ENCODE measurements at places on chromosomes 5 and 9. TPM values are rescaled to one million over a fixed set of nuclear protein-coding genes. Genes with fewer than 3 reads are reported as not detected.
A peak's percentile ranks its signal among the peaks of the same experiment; 100 is the strongest.

- peak; percentile 35 for DNase-seq
Measured at GRCh38 chr9:98726735-98727134, 18.0 kb upstream of the GABBR2 start.

- DNase-seq: peak; percentile 94
Measured at GRCh38 chr5:14581106-14581890, at the start of gene OTULINL. Gene OTULINL (plus strand): TSS chr5:14581792. CDS start chr5:14581895, 103 bp downstream.

DNA sequence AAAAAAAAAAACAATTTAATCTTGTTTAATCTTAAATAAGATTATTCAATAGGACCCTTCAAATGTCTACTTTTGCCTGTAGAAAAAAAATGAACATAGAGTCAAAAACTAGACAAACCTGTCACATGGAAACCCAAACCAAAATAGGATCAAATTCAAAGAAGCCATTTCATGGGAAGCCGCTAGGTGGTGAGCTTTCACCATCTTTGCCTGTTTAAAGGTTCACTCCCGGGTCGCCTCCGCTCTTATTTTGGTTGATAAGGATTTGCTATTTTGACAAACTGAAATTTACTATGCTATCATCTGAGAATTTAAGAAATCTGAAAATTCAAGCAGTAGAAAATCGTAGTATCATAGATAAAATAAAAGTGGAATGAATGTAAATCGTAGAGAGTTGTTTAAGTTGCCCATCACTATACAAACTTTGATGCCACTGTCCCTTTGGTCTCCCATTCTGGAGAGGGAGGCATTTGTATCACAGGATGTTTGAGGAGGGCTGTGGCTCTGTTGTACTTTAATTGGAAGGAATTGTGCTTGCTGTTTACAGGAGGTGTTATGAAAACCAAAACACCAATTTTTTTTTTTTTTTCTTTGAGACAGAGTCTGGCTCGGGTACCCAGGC, 43.5 kb upstream of the DNAH5 start:
- DNase-seq: peak; percentile 79

- no peak for DNase-seq
Measured at GRCh38 chr5:135266975-135267374, 132.1 kb downstream of the MACROH2A1 start.

GRCh38 chr5:79689541-79690466, at the start of gene CMYA5:
Gene CMYA5 (plus strand): TSS chr5:79689836. CDS start chr5:79689908, 72 bp downstream.
- peak; percentile 80 for DNase-seq

- DNase-seq: peak; percentile 79
Measured at GRCh38 chr5:55691265-55692105, 20.6 kb downstream of the SLC38A9 start.

DNA sequence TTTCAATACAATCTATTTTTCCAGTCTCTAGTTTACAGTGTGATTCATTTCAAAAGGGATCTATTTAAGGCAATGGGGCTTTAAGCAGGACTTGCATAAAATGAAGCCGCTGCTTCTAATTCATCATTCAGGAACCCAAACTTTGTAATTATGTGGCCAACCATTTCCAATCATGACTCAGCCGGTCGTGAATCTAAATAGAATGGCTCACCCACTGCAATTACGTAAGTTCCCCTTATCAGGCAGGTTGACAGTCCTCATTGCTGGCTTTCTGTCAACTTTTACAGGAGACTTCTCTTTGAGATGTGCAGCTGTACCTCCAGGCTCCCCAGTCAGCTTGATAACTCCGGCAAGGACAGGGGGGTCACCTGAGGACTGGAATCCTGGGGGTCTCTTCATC, 152.8 kb upstream of the DAP start:
- DNase-seq: no peak

- no peak for DNase-seq
Measured at GRCh38 chr9:84349671-84350070, 9.1 kb upstream of the SLC28A3 start.

- peak; percentile 91 for DNase-seq
Measured at GRCh38 chr5:79133657-79134451, 22.2 kb downstream of the BHMT start.

- no peak for DNase-seq
Measured at GRCh38 chr5:120098426-120098825, 365.7 kb upstream of the PRR16 start.

DNA sequence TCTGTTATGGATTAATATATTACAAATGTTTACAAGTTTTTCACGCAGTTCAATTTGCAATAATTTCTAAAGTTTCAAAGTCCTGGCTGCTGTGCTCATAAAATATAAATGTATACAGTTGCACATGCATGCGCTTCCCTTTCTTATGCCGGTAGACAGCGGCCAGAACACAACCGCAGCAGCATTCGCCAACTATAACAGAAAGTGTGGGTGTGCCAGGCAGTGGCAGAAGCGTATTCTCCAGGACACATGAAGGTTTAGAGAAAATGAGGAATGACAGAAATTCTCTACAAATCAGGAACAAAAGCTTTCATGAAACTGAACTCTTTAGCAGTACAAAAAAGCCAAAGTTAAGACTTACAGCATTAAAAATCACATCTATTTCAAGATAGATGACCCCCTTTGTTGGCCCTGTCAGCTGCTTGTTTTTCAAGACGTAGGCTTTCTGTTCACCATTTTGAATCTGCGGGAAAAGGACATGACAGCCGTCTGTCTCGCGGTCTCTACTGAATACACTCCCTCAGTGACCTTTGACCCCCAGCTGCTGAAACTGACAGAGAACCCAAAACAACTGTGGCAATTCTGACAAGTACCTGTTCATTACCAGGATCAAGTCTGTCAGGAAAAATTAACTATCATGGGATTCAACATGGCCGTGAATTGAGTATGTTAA, 252.2 kb downstream of the SLF1 start:
- DNase-seq: no peak

GRCh38 chr5:41772785-41773442, 97.3 kb downstream of the OXCT1 start:
- no peak for DNase-seq

DNA sequence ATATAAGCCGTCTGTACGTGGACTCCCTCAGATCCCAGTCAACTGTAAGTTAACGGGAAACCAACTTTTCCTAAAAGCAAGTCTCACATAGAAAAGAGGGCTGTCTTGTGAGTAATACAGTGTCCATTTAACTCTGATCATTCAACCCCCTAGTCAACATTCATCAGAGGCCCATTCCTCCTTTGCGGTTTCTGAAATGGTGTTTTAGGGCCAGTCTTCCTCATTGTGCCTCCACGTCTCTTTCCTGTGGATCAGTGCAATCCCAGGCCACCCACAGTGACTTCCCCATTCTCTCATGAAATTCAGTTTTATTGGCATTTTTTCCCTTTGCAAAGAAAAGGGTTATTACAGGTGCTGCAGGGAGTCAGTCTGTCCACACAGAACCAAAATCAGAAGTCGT, 261.8 kb downstream of the NR3C1 start:
- DNase-seq: no peak

- no peak for DNase-seq
Measured at GRCh38 chr5:137791387-137791786, 37.2 kb upstream of the HNRNPA0 start.

GRCh38 chr5:7385681-7386080, 10.3 kb upstream of the ADCY2 start:
- no peak for DNase-seq

GRCh38 chr9:93575796-93576257, 557 bp upstream of the PHF2 start:
- DNase-seq: peak; percentile 57

DNA sequence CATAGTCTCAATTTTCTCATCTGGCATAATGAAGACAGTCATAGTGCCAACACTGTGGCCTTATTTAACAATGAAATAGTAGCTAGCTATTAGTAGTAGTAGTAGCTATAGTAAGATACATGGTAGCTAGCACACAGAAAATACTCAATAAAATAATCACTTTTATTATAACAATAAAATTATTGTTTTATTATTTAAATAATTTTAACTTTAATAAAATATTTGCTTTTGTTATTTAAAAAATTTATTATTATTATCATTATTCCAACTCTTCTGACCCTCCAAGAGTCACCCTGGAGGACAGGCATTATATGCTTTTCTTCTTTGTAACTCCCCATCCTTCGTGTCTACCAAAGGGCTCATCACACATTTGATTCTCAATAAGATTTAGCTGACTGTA, 252.1 kb downstream of the TRIM32 start:
- DNase-seq: no peak

DNA sequence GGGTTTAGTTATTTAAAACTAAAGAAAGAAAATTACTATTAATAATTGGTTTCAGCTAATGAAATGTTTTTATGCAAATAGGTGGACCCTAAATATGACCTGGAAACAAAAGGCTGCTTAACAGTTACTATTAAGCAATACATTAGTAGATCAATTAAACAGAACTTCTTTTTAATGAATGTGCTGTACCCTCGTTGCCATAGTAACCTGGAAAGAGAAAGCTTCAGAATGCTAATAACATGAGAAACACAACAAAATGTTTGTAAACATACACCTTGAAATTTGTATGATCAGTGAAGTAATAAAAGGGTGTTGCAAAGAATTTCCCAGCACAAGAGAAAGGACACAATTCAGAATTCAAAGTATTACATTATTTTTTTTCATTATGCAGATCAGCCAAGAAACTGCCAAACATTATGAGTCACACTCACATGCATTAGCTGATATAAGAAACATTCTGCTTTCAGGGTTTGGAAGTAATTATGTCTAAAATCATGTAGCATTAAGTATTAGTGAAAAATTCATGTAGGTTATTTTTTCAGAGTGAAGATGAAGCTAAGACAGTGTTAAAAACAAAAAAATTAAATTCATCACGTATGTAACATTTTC, 348.3 kb downstream of the ISL1 start:
- no peak for DNase-seq

DNA sequence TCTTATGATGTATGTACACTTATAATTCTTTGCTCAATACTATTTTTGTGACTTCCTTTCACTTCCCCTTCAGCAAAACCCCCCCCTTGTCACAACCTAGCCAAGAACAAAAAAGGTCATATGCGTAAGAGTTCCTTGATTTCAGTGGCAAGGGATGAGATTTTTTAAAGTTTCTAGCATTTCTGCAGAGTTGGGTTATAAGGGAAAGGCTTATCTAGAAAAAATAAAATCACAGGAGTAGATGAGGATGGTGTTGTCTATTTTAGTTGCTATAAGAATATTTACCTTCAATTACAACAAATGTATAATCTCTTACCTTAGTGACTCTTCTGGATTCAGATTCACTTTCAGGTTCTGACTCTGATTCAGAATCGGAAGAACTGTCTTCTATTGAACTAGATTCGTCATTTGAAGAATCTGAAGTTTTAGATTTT, 184.6 kb downstream of the AP3B1 start:
- DNase-seq: no peak

DNA sequence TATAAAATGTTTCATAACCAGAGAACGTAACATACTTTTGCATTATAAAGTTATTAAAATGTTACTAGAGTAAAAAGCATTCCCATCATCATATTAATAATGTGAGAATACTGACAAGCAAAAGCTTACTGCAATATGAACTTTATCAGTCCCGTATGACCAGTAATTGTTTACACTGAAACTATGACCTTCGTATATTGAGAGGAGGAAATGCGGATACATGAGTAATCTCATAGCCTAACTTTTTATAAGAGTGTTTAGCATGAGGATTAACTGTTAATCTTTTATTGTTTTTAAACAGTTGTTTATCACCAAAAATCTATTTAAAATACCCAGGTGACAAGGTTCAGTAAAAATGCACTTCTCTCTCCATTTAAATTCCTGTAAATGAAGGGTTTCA, 272.4 kb downstream of the SLF1 start:
- no peak for DNase-seq

DNA sequence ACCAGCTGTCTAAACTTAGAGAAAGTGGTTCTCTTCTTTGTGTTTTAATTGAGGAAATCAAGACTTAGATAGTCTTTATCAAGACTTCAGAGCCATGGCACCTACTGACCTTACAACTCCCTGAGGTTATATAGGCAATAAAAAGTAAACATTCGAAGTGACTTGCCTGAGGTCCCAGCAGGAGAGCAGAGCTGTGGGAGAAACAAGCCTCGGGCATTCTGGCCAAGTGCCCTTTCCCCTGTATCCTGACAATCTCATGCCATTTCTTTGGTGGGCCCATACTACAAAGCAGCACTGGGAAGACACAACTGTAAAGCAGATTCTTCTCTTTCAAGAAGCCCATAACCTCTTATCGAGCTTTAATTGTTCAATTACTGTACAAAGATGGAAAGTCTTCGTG, 23.1 kb downstream of the FREM1 start:
- DNase-seq: no peak

DNA sequence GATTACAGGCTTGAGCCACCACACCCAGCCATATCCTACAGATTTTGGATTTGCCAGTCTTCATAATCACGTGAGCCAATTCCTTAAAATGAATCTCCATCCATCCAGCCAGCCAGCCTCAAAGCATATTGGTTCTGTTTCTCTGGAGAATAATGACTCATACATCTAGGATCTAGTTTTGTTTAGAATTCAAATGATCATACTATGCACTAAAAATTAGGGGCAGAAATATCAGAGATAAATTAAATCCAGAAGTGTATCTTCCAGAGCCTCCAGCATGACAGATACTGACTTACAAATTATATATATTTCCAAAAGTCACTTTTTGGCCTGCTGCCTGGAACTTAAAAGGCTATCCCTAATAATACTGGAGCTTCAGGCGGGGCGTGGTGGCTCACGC, 119.1 kb upstream of the NR5A1 start:
- DNase-seq: no peak

GRCh38 chr5:109246841-109247592, 162.8 kb downstream of the PJA2 start:
- DNase-seq: no peak

DNA sequence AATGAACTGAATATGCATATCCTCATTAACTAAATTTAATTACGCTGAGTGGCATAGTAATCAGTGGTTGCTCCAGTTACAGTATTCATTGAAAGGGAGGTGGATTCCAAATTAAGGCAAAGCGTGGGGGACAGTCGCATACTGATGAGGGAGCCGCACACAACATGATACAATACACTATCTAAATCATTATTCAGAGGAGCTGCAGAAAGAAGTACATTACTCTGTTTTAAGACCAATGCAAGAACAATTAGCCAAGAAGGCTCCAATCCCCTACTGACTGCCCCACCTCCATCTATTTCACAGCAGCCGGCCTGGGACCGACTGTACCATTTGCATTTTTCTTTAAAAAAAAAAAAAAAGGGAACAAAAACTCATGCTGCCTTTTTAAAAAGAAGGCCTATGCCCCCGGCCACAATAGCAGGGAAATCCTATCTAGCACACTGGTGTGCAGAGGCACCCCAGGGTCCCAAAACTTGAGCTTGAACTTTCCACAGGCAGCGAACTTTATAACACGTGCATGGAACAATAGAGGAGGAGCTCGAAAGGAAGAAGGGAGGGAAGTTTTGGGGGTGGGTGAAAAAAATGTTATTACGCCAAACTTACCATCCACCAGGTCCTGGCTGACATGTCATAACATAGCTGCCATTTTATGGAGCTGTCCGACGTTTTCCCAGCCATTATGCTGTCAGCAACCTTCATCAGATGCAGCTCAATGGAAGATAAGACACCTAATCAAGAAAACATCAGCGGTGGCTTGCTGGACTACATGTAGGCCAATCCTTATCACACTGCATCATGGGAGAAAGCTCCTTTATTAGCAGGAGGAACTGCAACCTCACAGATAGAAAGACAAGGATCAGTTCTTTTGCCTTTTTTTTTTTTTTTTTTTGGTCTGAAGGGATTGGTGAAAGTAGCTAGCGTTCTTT, 161.6 kb downstream of the ZDHHC21 start:
- DNase-seq: peak; percentile 36

FAM200C gene
- total RNA-seq: 17.0 TPM

SAPCD2 gene
- total RNA-seq: 5.6 TPM

RNF180 gene
- 7.3 TPM for total RNA-seq

INSL4 gene
- not detected for total RNA-seq

NRG2 gene
- 0.41 TPM for total RNA-seq

FAM114A2 gene
- total RNA-seq: 18.1 TPM

ADAMTS13 gene
- 4.2 TPM for total RNA-seq
